ENCODE measurements at places on chromosomes 7 and 10.
A peak's percentile ranks its signal among the peaks of the same experiment; 100 is the strongest.

- DNase-seq, result no peak
Observed at GRCh38 chr7:6121141-6121540, 90.0 kb downstream of the ANKRD61 start.

- DNase-seq, result no peak
Observed at GRCh38 chr7:92873776-92874175, 37.4 kb upstream of the CDK6 start.

- DNase-seq, result no peak
Observed at GRCh38 chr7:123824754-123825067, 20.3 kb upstream of the HYAL4 start.

GRCh38 chr10:45000138-45000751 is 478 bp upstream of the ZNF22 start:
- no peak for DNase-seq

DNA sequence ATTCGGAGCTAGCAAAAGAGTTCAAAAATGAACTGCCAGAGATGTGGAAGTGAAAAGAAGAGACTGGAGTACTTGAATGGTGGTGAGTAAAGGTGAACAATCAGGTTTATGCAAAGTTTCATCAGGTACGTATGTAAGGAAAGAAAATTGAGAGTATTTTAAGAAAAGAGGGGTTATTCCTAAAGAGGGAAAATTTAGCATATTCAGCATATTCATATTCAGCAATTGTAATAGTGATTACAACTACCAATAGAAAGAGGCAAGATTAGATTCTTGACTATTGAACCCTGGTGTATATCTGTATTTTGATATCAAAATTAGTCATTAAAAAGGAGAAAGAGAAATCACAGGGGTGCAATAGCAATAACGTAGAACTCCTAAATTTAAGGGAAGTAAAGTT is 100.9 kb downstream of the TES start:
- no peak for DNase-seq

DNA sequence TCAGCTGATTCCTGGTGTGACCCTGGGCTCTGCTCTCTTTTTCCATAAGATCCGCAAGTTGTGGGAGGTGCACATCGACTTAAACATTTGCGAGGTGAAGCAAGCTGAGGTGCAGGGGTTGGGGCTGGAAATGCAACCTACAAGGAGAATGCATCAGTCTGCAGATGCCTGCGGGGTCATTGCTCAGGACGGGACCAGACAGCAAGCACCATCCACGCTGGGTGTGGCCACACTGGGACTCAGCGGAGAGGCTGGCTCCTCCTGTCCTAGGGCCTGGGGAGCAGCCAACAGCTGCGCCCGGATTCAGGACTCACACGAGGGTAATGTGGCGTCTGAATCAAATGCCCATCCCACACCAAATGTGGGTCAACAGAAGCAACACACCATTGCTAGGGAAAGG is 33.8 kb downstream of the STK32C start:
- DNase-seq, result no peak

DNA sequence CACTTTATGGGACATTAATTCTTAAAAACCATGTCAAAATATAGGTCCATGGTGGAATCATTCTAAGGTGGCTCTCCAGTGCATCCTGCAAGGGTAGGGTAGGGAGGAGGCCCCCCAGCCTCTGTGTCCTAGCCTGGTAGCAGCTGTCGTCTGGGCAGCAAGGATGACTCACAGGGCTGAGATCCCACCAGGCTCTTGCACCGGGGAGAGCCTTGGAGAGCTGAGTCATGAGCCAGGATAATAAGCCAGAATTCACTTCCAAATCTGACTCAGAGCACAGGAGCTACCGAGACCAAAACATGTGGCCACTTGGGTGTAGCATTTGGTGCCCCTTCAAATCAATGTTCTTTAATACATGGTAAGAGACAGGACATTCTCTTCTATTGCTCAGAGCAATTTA is 298.5 kb downstream of the NEBL start:
- no peak for DNase-seq

- DNase-seq, result no peak
Observed at GRCh38 chr7:78140109-78140508, 341.5 kb downstream of the PHTF2 start.

DNA sequence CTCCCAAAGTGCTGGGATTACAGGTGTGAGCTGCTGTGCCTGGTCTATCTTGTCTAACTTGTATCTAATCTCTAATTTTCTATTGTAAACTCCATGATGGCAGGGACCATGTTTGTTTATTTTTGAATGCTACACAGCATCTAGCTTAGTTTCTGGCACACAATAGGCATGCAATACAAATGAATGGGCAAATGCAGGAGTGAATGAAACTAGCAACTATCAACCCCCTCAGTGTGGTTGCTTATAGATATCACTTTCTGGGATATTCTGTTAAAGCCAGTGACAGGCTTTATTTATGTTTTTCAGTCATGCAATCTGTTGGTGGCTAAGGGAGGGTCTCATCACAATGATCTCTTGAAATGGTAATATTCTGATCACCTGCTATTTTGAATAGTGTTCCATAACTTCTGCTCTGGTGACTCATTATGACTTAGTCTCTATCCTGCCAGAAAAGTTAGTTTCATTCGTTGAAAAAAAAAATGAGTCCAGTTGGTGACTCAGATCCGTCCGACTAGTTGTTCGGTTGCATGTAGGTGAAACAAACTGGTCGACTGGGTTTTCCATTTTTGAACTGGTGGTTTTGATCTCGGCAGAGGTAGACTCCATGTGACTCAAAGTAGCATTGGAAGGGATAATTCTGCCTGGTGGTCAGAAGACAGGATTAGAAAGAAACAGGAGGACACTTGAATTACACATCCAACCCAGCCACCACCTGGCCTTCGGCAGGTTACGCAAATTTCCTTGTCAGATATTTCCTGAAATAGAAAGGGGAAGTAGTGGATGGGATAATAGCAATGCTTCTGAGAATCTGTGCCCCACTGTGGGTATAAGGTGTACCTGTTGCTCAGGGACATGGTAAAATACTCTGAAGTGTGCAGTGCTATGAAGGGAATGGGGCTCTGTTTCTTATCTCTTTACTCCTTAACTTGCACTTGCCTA is 76.8 kb downstream of the GATA3 start:
- peak; percentile 52 for DNase-seq

GRCh38 chr10:30151581-30152389 is 92.4 kb upstream of the JCAD start:
- peak; percentile 43 for DNase-seq

- DNase-seq, result no peak
Observed at GRCh38 chr7:158811461-158811860, 17.8 kb downstream of the ESYT2 start.

DNA sequence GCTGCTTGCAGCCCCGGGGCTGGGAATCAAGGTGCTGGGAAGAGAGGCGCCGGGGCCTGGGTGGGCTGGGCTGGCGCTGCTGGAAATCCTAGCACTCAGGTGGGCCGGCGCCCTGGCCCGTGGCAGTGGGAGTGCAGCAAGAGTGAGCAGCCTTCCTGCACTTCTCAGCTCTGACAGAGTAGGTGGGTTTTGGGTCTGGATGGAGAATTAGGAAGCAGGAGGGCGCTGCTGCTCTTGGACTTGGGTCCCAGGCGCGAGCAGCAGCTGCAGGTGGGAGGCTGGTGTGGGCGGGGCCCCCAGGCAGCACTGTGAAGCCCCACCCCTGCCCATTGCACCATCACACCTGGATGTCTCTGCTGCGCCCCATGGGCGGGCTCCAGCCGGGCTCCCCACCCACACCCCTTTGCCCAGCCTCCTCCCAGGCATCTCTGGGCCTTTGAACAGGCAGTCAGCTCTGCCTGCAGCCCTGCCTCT is 6.0 kb downstream of the BRI3 start:
- no peak for DNase-seq

GRCh38 chr7:133698127-133698526 is 429.0 kb upstream of the LRGUK start:
- DNase-seq, result no peak

DNA sequence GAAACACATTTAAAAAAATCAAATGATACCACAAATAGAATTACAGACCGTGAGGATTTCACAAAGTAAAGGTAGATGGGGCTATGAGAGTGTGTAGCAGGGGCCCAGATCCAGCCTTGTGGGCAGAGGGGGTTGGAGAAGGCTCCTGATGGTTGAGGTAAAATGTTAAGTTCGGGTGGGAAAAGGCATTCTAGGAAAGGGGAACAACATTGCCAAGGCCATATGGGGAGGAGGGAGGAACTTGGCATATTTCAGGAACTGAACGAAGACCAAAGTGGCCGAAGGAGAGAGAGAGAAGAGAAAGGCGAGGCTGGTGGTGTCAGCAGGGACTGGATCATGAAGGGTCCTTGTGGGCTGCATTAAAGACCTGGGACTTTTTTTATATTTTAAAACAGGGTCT is 98.9 kb downstream of the CARD11 start:
- DNase-seq, result no peak

- DNase-seq, result no peak
Observed at GRCh38 chr7:23403970-23404369, 66.3 kb downstream of the IGF2BP3 start.

DNA sequence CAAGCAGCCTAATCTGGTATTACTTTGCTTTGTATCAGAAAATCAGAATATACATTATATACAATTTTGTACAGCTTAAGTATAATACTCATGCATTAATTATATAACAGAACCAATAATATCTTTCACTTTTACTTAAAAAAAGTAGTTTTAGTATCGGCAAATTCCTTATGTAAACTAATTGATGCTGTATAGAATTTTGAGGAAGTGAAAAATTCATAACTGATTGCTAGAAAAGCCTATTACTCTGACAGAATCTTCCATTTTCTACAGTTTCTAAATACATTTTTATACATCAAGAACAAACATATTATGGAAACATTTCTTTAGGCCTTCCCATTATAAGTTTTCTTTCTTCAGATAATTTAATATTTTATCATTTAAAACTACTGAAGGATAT is 124.0 kb upstream of the GPR22 start:
- DNase-seq, result no peak

DNA sequence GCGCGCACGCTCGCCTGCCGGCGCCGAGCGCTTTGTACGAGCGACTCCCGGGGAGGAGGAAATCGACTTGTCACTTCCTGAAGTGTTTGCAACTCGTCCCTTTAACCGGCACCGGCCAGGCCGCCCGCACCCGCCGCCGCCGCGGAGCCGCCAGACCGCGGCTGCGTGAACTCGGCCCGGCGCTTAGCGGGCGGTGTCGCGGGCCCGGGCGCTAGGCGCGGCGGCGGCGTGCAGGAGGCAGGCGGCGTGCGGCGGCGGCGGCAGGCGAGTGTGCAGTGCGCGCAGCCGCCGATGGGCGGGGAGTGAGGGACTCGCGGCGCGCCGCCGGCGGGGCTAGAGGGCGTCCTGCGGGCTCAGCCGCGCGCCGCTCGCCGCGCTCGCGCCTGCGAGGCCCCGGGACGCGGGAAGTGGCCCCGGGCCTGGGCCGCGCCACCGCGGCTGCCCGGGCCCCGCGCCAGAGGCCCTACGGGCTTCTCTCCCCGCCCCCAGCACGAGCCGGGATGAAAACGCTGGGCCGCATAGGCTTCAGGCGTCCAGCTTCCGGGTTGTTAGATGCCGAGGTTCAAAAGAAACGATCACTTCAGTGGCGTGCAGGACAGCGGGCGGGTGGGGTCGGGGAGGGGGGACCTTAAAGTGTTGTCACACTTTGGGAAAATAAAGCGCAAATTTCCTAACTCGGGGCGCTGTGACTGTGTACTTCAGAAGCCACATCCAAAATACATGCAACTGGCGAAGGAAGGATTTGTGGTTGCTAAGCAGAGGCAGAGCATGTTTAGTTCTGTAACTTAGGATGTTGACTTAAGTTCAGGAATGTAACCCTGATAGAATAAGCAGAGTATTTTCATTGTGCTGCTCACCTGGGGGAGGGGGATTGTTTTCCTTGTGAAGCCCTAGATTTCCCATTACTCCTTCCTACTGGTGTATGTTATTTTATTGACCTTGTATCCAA is at the start of gene FAM53B:
FAM53B (minus strand) TSS at position 277 of the 949 bp plus-strand sequence. CDS start 37,665 bp downstream, outside the sequence.
- DNase-seq, result peak; percentile 59

- DNase-seq, result no peak
Observed at GRCh38 chr10:94000638-94001415, 7.1 kb downstream of the PLCE1 start.

DNA sequence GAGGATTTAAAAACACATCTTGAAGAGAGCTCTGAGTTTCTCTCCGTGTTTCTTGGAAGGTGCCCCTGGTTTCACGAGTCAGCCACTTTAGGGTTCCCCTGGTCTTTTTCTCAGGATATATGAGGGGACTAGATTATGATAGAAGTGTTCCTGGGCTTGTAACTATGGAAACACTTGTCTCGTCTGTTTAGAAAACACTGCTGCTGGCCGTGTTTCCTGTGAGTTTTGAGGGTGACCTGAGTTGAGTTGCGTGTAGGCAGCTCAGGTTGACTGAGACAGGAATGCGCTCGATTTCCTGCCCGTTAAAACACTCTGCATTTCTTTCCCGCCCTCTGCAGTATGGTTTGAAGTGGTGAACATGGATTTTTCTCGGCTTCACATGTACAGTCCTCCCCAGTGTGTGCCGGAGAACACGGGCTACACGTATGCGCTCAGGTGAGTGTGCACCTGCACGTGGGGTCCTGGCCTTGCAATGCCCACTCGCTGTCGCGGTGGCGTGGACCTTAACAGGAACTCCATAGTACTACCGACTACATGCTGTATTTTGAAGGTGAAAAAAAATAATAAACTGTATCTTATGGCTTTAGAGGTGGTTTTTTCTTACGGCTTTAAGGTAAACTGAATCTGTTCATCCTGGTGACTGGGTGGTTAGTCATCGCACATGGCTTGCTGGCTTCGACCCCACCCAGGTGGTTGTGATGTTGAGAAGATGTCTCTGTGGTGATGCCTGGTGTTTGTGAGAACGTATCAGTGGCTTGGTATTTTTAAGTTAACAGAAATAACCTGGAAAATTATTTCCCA is at the start of gene SUN1:
SUN1 (plus strand) TSS at position 310 of the 801 bp plus-strand sequence; CDS start at position 359, 49 bp downstream.
- peak; percentile 82 for DNase-seq

GRCh38 chr10:30562787-30563186 is 66.8 kb downstream of the LYZL2 start:
- no peak for DNase-seq

- no peak for DNase-seq
Observed at GRCh38 chr7:38681882-38682281, 50.7 kb upstream of the AMPH start.

GRCh38 chr7:84013616-84014240 is 180.9 kb downstream of the SEMA3A start:
- no peak for DNase-seq

DNA sequence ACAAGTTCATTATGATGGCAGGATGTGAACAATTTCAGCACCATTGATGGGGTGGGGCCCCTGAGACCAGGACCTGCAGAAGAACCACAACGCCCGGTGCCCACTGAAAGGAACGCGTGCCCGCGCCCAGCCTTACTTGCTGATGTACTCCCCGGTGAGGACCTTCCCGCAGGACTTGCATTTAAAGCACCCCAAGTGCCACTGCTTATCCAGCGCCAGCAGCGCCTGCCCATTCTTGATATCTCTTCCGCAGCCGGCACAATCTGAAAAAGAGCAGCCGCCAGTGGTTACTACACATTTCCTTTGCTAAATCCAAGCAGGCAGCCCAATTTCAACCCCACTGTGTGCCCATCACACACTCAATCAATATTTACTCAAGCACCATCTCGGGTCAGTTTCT is 110.6 kb downstream of the ABLIM1 start:
- no peak for DNase-seq

- peak; percentile 20 for DNase-seq
Observed at GRCh38 chr7:35605760-35606159, 89.2 kb downstream of the HERPUD2 start.

- no peak for DNase-seq
Observed at GRCh38 chr10:108639010-108639409, 1284.3 kb downstream of the XPNPEP1 start.

- no peak for DNase-seq
Observed at GRCh38 chr10:70756700-70757360, 28.3 kb downstream of the TBATA start.

GRCh38 chr7:18547509-18548187 is 52.1 kb downstream of the HDAC9 start:
- DNase-seq, result no peak

All from HTR-8/SVneo (cell line).